Prostate gland (tissue), 2 donors: ENCODE measurements at places on chromosomes 6 and 20. TPM values are rescaled to one million over a fixed set of nuclear protein-coding genes. Genes with fewer than 3 reads are reported as not detected.

GRCh38 chr6:42266538-42266937 is 48.9 kb upstream of the MRPS10 start:
- no peak for DNase-seq

- DNase-seq = no peak
Measured at GRCh38 chr20:26169506-26169905, 472.9 kb upstream of the ZNF337 start.

DNA sequence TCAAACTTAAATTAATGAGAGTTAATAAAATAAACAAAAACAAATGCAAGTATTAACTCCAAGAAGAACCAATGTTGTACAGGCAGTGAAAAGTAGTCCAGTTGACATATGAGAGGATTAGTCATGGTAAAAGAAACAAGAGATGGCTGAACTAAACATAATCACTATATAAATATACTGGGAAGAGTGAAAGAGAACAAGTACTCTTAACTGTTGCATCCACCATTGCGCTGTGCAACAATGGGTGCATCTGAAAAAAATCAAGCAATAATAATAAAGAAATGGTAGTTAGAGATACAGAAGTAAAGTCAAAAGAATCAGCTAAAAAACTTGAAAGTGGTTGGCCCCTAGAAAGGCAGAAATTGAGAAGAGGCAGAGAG is 16.6 kb downstream of the HLA-F start:
- DNase-seq = no peak

DNA sequence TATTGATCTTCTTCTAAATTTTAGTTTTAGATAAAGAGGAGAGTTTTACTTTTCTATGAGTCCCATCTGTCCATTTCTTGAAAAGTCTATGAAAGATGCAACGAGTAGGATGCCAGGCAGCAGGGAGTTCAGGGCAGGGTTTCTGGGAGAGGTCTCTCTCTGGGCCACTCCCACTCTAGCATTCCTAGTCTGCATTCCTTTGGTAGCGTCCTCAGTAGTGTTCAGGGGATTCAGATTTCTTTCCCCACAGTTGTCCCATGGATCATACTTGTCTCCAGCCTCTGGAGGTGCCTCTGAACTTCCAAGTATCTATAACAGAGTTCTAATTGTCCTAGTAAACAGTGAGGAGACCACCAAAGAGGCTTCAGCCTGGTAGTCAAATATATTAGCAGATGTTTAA is 225.3 kb downstream of the RIMS1 start:
- no peak for DNase-seq

GRCh38 chr20:542777-543368 is 717 bp downstream of the CSNK2A1 start:
- no peak for DNase-seq

GRCh38 chr20:22791877-22792525 is 207.6 kb upstream of the FOXA2 start:
- no peak for DNase-seq

Gene C4B
- total RNA-seq = 137 TPM

Gene OOEP
- 5.8 TPM for total RNA-seq

Gene MYT1
- 0.74 TPM for total RNA-seq

Gene CCM2L
- 5.7 TPM for total RNA-seq

Gene ZNF512B
- total RNA-seq = 12.2 TPM

Gene SRSF6
- 128 TPM for total RNA-seq

Gene SRMS
- 0.34 TPM for total RNA-seq
